ENCODE measurements at places on chromosomes 2 and 18. TPM values are rescaled to one million over a fixed set of nuclear protein-coding genes. Genes with fewer than 3 reads are reported as not detected.
A peak's percentile ranks its signal among the peaks of the same experiment; 100 is the strongest.

DNA sequence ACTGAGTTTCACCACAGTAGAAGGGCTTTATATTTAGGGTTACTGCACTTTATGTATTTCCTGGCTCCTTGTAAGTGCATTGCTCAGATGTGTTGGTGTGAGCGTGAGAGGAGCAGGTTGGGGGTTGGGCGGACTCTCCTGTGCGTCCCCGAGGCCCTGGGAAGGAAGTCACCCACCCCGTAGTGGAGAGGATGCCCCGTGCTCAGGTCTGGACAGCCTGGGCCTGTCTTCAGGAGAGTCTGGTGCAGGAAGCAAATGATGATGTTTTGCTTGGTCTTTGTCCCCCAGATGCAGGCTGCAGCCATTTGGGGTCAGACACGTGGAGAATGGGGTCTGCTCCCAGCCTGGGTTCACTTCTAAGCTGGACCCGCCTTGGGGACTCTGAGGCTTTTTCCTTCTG lies 182.8 kb downstream of the LDLRAD4 start:
- DNase-seq, result no peak

The CBLN2 gene
- total RNA-seq, result not detected

The GAD1 gene
- total RNA-seq, result 20.8 TPM

DNA sequence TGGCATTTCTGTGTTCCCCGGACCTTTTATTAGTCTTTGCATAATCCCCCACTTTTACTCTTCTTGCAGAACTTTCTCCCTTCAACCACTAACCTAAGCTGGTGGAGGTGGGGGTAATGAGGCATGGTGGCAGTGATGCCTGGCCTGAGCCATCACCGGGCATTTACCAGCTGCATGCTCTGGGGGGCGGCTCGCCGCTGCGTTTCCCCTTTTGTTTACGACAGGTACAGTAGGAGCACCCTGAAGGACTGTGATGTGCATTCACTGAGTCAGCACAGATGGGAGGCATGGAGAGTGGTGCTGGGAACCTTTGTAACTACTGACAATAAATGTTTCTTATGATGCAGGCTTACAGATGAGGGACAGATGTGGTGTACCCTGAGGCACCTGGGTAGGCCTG lies 46.9 kb downstream of the PLEKHB2 start:
- peak; percentile 68 for DNase-seq

GRCh38 chr2:55518841-55519165 lies 715 bp upstream of the CFAP36 start:
- DNase-seq, result no peak

DNA sequence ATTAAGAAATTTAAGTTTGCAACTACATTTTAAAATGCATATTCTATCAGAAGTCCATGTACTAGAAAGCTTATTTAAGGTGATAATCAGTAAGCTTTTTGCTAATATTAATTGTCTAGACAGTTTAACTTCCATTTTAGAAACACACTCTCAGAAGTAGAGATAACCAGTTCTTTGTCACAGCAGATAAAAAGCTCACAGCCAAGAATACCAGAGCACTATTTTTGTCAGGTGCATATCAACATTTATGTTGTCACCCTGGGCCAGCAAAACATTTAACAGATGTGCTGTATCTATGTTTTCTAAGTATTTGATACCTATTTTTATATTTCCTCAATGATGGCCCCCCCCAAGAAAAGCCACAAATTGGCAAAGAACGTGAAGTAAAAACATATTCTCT lies 192.6 kb downstream of the ERBB4 start:
- no peak for DNase-seq

The FAM124B gene
- 1.2 TPM for total RNA-seq

DNA sequence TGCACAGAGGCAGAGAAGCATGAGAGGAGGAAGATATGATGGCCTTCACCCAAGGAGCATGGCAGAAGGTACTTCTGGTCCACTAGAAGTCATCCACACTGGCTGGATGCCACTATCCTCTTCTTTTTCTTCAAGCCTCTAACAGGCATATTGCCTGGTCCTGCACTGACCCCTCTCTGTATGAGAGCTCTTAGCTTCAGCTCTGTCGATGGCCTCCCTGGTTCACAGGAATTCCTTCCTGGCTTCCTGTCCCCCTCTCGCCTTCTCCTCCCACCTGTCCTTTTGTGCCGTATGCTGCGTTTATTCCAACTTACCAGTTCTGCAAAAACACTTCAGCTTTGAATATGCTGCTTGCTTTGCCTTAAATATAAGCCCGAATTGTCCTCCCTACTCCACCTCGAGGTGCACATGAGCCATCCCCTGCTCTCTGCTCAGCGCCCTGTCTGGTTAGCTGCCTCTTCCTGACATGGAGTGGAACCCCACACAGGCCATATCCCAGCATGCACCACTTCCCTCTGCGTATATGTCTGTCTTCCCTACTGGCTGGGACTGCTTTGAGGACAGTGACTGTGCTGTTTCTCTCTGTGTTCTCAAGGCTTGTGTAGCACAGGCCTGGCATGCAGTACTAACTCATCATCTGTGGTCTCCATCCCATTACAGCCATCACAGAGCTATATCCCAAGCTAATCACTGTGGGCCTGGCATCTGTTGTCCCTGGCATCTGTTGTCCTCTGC lies 474.9 kb downstream of the EIPR1 start:
- no peak for DNase-seq

DNA sequence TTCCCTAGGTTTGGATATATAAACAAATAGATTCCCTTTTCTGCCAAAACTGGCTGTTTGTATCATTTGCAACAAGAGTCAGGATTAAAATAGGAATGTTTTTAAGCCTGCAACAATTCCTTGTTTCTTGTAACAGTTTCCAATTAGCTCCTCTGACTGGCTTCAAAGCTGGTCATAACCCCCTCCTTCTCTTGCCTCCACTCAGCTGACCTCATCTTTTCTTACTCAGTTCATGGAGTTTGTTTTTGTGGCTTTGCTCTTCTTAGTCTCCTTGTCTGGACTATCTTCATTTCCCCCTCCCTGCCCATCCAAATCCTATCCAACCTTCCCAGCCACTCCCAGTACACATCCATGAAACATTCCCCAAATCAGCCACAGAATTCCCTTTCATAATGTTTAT lies 14.3 kb upstream of the RAPH1 start:
- DNase-seq, result no peak

The CENPA gene
- total RNA-seq, result 21.5 TPM

DNA sequence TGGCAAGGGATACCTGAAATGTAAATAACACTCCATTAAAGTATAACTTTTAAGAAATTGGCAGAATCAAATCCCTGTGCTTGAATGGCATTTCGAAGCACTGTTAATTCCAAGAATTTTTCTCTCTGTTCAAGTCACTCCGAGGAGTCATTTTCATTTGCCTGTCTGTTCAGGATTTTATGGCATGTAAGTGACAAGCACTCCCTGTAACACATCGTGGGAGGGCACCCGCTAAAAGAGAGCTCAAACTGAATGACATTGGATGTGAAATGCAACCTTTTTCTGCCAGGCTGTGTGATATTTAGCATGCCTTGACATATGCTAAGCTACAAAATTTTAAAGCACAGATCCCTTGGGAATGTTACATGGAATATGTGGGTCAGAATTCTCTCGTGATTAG lies 339.6 kb downstream of the LRRTM1 start:
- DNase-seq, result no peak

The UNC80 gene
- 0.80 TPM for total RNA-seq

The FEV gene
- total RNA-seq, result not detected

The MEX3C gene
- 68.4 TPM for total RNA-seq

The ARHGEF4 gene
- total RNA-seq, result 54.7 TPM

DNA sequence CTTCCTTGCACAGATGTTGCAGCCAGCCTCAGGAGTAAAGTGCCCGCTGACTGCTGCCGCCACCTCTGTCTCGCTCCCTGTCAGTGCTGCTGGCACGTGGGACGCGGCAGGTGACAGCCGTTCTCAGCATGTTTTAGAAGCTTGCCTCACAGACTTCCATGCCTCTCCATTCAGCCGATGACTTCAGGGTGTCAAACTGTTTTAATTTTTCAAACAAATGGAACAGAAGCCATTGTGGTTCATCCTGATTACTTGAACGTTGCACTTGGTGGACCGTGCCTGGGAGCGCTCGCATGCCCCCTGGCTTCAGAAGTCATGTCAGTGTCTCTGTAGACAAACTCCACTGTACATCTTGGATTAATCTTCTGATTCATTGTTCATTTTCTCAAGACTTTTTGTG lies 62.7 kb upstream of the EML6 start:
- no peak for DNase-seq

GRCh38 chr18:654601-655000 lies 2.9 kb upstream of the TYMS start:
- DNase-seq, result no peak

The ITPRIPL1 gene
- 1.5 TPM for total RNA-seq

DNA sequence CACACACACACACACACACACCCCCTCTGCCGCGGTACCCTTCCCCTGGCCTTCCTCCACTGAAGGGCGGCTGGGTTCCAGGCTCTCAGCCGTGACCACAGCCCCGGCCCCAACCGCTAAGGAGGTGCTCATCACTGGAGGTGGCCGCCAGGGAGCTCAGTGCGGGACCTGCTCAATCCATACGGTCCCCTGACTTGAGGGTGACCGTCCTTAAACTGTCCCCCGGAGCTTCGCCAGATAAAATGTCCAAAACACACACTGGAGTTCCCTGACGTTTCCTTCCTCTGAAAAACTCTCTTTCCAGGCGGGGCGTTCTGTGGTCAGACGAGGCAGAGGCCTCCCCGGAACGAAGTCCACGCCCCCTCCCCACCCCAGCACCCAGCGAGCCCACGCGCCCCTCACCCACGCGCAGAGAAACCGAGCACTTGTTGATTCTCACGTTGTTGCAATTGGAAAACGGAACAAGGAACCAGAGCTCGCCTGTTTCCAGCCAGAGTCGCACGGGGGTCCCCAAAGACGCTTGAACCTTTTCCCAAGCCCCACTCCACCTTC lies 1.4 kb downstream of the MBP start:
- DNase-seq, result no peak

DNA sequence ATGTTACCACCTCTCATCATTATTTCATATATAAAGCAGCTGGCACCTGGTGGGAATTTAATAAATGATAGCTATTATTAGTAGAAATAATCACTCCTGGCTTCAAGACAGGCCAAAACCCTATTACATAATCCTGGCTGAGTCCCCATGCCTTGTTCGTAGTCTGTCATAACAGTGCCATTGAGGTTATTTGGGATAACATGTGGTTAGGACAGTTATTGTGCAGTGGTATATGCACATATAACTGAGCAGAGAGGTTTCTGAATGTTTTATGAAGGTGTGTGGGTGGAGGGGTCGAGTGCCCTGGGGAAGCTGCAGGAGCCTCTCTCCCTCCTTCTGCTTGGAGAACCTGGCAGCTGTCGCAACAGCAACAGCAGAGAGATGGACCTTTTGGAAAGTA lies 162.4 kb upstream of the NABP1 start:
- no peak for DNase-seq

The CHRNA1 gene
- total RNA-seq, result not detected

The WDSUB1 gene
- total RNA-seq, result 10.7 TPM

GRCh38 chr18:47756364-47757016 lies 174.0 kb downstream of the SMAD2 start:
- peak; percentile 94 for DNase-seq

The GALNT5 gene
- total RNA-seq, result 0.11 TPM

DNA sequence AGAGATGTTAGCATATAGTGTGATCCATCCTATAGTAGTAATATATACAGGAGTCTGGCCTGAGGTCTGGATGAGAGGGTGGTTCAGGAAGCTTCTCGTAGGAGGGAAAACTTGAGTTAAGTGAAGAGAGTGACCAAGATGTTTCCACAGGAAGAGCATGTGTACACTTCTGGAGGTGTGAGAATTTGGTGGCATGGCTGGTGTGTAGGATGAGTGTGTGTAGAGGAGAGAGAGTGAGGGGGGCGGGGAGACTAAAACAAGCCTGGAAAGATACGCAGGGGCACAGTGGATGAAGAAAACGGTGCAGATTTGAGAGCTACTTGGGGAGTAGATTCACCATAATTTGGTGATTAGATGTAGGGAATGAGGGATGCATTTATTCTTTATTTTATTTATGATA lies 43.5 kb upstream of the CTLA4 start:
- DNase-seq, result no peak

DNA sequence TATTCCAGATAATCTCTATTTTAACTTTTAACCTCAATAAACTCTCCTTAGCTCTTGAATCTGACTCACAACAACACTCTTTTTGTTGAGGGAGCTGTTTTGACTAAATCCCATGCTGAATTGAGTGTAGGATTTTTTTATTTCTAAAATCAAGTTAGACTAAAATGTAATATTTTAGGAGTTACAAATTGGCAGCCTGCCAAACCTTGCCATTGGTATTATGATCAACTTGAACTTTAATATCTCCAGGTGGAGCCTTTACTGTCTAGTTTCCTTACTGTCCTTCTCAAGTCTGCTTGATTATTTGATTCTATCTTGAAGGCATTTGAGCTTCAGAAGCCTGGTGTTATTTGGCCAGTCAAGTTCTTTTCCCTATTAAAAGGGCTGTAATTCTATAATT lies 8.7 kb downstream of the PIKFYVE start:
- DNase-seq, result no peak

DNA sequence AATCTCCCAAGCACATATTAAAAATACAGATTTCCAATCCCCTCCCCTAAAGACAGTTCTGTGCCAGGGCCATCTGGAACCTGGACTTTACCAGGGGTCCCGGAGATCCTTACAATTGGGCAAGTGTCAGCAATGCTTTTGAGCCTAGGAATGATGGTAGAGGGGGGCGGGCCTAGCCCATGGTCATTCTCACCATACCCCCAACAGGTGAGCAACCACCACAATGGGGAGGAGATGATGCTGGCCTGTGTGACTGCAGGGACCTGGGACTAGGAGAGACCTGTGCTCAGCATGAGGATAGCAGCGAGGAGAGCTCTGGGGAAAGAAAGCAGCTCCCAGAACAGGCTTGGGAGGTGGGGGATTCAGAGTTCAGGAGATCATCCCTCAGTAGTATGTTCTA lies 13.9 kb upstream of the ASAP2 start:
- DNase-seq, result peak; percentile 35

DNA sequence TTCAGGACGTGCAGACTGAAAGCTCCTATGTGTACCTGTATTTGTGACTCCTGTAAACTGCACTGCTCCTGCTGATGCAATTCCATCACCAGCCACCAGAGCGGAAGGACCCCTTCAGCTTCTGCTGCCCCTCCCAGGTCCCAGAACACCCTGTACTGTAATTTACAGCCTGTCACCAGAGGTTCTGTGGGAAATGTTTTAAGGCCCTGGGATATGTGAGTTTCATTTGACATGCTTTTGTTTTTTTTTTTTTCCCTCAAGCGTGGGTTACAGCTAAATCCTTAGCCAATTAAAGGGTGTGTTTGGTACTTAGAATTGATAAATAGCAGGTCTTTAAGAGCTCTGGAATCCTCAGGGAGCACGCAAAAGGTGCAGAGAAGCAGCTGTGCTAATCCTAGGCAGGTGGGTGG lies 79.4 kb downstream of the KCTD1 start:
- peak; percentile 89 for DNase-seq

The GAREM1 gene
- 11.1 TPM for total RNA-seq

The HOXD4 gene
- not detected for total RNA-seq

- no peak for DNase-seq
Observed at GRCh38 chr2:23418056-23418455, 33.1 kb downstream of the KLHL29 start.

GRCh38 chr18:8808001-8808400 lies 102.6 kb downstream of the MTCL1 start:
- no peak for DNase-seq

The KANSL1L gene
- 26.6 TPM for total RNA-seq

The DPYSL5 gene
- total RNA-seq, result 3.5 TPM

Data from endodermal cell (in vitro differentiated cells).